ENCODE measurements at places on chromosomes 11 and 22. TPM values are rescaled to one million over a fixed set of nuclear protein-coding genes. Genes with fewer than 3 reads are reported as not detected.

GRCh38 chr11:46202149-46202548, 75.3 kb upstream of the CREB3L1 start:
- H3K36me3 ChIP-seq, result no peaks in the 10 kb centered on the region
- no peak overlapping the region for H3K27ac ChIP-seq
- no peaks in the 10 kb centered on the region for H3K4me1 ChIP-seq

- peaks cover 21% of the 10 kb centered on the region for H3K36me3 ChIP-seq
- DNase-seq, result no peak
- H3K27ac ChIP-seq, result no peak overlapping the region
Observed at GRCh38 chr22:30943368-30943767, 25.2 kb downstream of the MORC2 start.

GRCh38 chr11:58830673-58831301, 13.7 kb downstream of the GLYATL2 start:
- no peaks in the 10 kb centered on the region for H3K4me1 ChIP-seq
- no peak overlapping the region for H3K27ac ChIP-seq
- H3K36me3 ChIP-seq, result no peaks in the 10 kb centered on the region
- no peak overlapping the region for H3K4me3 ChIP-seq

GRCh38 chr11:117145393-117145761, 1.3 kb downstream of the PAFAH1B2 start:
- H3K27me3 ChIP-seq, result no peaks in the 10 kb centered on the region
- no peaks in the 10 kb centered on the region for H3K36me3 ChIP-seq
- DNase-seq, result no peak
- peak overlapping the region; percentile 86 for H3K27ac ChIP-seq
- H3K4me3 ChIP-seq, result peak overlapping the region; percentile 93

- no peak overlapping the region for H3K27ac ChIP-seq
- H3K27me3 ChIP-seq, result no peaks in the 10 kb centered on the region
- no peaks in the 10 kb centered on the region for H3K4me1 ChIP-seq
- DNase-seq, result no peak
- H3K4me3 ChIP-seq, result no peak overlapping the region
Observed at GRCh38 chr11:115961159-115962003, 457.2 kb upstream of the CADM1 start.

DDI1 gene
- total RNA-seq, result not detected

DNA sequence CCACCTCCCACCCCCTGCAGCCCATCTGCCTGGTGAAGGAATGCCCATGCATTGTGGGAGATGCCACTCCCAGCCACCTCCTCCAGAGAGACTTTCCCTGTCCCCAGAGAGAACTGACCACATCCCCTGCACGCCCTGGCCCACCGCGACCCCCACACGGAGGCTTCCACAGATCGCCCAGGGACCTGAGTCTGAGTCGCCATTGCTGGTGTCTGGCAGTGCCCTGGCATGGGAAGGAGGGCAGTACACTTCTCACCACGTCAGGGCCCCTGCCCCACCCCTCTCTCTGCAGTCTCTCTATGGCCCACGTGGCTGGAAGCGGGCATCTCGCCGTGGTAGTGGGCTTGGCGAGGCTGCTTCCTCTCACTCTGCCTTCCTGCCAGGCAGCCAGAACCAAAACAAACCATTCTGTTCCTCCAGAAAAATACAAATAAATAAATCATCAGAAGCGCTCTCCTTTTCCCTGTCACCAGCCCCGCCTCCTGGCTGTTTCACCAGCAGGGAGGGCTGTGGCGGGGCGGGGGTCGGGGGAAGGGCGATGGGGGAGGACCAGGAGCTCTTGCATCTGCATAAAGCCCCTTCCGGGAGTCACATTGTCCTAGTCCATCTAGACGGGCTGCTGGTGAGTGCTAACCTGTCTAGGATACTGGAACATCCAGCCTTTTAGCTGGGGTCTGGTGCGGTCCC, 20.9 kb downstream of the SHISAL1 start:
- H3K4me3 ChIP-seq, result no peak overlapping the region
- DNase-seq, result no peak
- no peak overlapping the region for H3K27ac ChIP-seq
- H3K4me1 ChIP-seq, result no peaks in the 10 kb centered on the region
- no peaks in the 10 kb centered on the region for H3K36me3 ChIP-seq

DNA sequence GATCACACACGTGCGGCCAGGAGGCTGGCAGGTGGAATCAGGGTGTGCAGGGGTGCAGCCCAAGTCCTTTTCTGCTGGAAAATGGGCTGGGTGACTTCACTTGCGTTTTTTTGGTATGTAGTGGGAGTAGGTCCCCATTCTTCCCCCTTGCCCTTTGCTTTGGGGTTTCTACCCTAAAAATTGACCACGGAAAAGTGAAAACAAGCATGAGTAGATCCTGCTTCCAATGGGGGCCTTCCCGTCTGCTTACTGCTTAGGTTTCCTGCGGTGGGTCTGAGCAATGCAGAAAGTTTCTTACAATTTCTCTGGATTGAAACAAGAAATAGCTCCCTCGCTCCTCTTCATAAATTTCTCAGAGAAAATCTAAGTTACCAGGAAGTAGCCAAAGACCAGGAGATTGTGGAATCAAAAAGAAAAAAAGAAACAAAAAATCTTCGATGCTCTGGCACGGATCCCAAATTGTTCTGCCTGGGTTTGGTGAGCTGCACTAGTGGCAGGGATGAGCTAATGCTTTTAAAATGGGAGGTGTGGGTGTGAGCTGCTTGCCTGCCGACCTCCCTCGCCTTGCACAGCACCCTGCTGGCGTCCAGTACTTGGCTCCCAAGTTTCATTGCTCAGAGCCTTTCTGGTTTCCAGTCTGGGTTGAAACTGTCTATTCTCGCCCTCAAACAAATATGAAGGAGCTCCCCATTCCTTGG, 2.4 kb downstream of the TIMP3 start:
- peak overlapping the region; percentile 31 for H3K27ac ChIP-seq
- peak overlapping the region; percentile 66 for H3K4me3 ChIP-seq
- no peak for DNase-seq
- peaks cover 30% of the 10 kb centered on the region for H3K4me1 ChIP-seq
